ENCODE measurements at places on chromosomes 1 and 21. TPM values are rescaled to one million over a fixed set of nuclear protein-coding genes. Genes with fewer than 3 reads are reported as not detected.

The TMEM125 gene
- total RNA-seq: not detected

The ITLN2 gene
- total RNA-seq: not detected

The LCE3E gene
- total RNA-seq: not detected

The HOOK1 gene
- not detected for total RNA-seq

The UBXN10 gene
- not detected for total RNA-seq

The IFI44 gene
- 16.3 TPM for total RNA-seq

The CFHR1 gene
- not detected for total RNA-seq

The LRRC39 gene
- 3.5 TPM for total RNA-seq

The UMODL1 gene
- total RNA-seq: 2.5 TPM

The ATP5PO gene
- 310 TPM for total RNA-seq

The HHIPL2 gene
- not detected for total RNA-seq

- H3K27me3 ChIP-seq: no peaks in the 10 kb centered on the region
- DNase-seq: no peak
- peaks cover 48% of the 10 kb centered on the region for H3K4me1 ChIP-seq
- no peaks in the 10 kb centered on the region for H3K36me3 ChIP-seq
Measured at GRCh38 chr1:43992232-43992995, 1.0 kb downstream of the CCDC24 start.

DNA sequence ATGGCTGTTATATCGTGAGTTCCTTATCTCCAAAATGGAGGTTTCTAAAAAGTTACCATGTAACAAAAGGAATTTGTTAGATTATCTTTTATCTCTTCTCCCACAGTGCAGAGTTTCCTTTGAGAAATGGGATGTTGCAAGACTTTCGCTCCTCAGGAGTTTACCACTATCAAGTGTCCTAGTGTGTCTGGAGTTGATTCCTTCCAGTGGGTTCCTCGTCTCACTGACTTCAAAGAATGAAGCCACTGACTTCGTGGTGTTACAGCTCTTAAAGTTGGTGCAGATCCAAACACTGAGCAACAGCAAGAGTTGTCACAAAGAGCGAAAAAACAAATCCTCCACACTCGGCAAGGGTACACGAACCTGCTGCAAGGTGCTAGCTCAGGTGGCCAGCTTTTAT, 37.0 kb downstream of the SPAG17 start:
- no peak overlapping the region for H3K27ac ChIP-seq
- DNase-seq: no peak
- no peaks in the 10 kb centered on the region for H3K27me3 ChIP-seq
- no peaks in the 10 kb centered on the region for H3K4me1 ChIP-seq
- no peaks in the 10 kb centered on the region for H3K36me3 ChIP-seq
- no peak overlapping the region for H3K4me3 ChIP-seq

DNA sequence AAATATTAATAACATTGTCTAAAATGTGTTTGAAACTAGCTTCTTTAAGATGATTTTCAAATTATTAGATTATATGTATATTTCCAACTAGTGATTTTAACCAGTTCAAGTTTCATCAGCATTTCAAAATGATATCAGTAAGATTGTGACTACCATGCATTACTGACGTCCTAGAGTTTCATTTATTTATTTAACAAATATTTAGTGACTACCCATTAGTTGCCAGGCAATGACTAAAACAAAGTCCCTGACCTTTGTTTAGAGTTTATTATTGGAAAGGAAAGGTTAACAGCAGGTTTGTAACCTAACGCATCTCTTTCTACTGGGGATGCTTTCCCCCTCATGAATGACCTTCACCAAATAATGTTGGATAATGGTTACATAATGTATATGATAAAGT, 7.6 kb upstream of the C4BPB start:
- H3K36me3 ChIP-seq: no peaks in the 10 kb centered on the region
- no peak overlapping the region for H3K27ac ChIP-seq
- no peaks in the 10 kb centered on the region for H3K4me1 ChIP-seq

GRCh38 chr1:181508486-181509165, 25.3 kb downstream of the CACNA1E start:
- no peak overlapping the region for H3K27ac ChIP-seq
- no peak overlapping the region for H3K4me3 ChIP-seq
- H3K36me3 ChIP-seq: no peaks in the 10 kb centered on the region
- no peaks in the 10 kb centered on the region for H3K4me1 ChIP-seq
- no peak for DNase-seq
- no peaks in the 10 kb centered on the region for H3K27me3 ChIP-seq

DNA sequence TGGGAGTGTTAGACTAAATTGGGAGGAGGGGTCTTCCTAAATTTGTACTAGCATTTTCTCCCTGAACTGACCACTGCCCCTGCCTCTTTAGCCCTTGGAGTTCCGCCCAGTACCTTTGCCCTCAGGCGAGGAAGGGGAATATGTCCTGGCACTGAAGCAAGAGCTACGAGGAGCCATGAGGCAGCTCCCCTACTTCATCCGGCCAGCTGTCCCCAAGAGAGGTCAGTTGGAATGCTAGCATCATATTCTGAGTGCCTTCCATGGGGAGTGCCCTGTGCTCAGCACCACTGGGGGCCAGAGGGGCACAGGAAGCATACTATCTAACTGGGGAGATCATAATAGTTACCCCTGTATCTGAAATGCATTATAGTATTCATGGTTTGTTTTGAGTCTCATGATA, 10.7 kb downstream of the POLR3GL start:
- DNase-seq: no peak
- peaks cover 33% of the 10 kb centered on the region for H3K4me1 ChIP-seq
- no peak overlapping the region for H3K27ac ChIP-seq
- no peak overlapping the region for H3K4me3 ChIP-seq
- H3K36me3 ChIP-seq: no peaks in the 10 kb centered on the region
- no peaks in the 10 kb centered on the region for H3K27me3 ChIP-seq

DNA sequence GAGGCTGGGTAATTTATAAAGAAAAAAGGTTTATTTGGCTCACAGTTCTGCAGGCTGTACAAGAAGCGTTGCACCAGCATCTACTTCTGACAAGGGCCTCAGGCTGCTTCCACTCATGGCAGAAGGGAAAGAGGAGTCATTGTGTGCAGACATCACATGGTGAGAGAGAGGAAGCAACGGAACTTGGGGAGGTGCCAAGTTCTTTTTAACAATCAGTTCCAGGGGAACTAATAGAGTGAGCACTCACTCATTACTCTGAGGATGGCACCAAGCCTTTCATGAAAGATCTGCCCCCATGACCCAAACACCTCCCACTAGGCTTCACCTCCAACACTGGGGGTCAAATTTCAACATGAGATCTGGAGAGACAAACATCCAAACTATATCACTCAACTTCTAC, 77.2 kb downstream of the DDAH1 start:
- no peak overlapping the region for H3K4me3 ChIP-seq
- H3K4me1 ChIP-seq: no peaks in the 10 kb centered on the region
- H3K36me3 ChIP-seq: no peaks in the 10 kb centered on the region
- H3K27ac ChIP-seq: no peak overlapping the region

- no peaks in the 10 kb centered on the region for H3K36me3 ChIP-seq
- no peak for DNase-seq
- H3K27ac ChIP-seq: no peak overlapping the region
- H3K4me3 ChIP-seq: no peak overlapping the region
Measured at GRCh38 chr1:228935855-228936727, 200.8 kb downstream of the RHOU start.

- H3K4me1 ChIP-seq: no peaks in the 10 kb centered on the region
- peaks cover 64% of the 10 kb centered on the region for H3K36me3 ChIP-seq
- H3K27me3 ChIP-seq: no peaks in the 10 kb centered on the region
- no peak overlapping the region for H3K27ac ChIP-seq
- DNase-seq: no peak
Measured at GRCh38 chr1:169866577-169866976, 27.1 kb downstream of the SCYL3 start.

- no peaks in the 10 kb centered on the region for H3K4me1 ChIP-seq
- peaks cover 89% of the 10 kb centered on the region for H3K36me3 ChIP-seq
- H3K27me3 ChIP-seq: no peaks in the 10 kb centered on the region
- H3K27ac ChIP-seq: no peak overlapping the region
Measured at GRCh38 chr1:19096036-19096833, 113.8 kb downstream of the UBR4 start.

DNA sequence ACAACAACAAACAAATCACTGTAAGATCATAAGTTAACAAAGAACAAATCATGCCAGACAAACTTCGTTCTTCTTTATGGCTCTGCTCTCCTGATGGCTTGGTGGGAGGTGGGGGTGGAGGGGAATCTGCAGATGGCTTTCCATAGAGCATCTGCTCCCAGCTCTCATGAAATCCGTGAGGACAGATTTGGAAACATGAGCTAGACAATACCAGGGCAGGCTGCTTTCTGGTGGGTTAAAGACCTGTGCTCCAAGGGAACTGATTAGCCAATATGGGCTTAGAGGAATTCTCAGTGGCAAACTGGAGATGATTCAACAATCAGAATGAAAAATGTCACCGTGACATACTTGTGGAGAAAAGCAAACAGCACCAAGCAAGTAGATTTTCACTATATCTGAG, 69.4 kb upstream of the TLR5 start:
- no peak overlapping the region for H3K4me3 ChIP-seq
- H3K36me3 ChIP-seq: no peaks in the 10 kb centered on the region
- no peak for DNase-seq
- peaks cover 18% of the 10 kb centered on the region for H3K4me1 ChIP-seq
- no peak overlapping the region for H3K27ac ChIP-seq
- no peaks in the 10 kb centered on the region for H3K27me3 ChIP-seq

GRCh38 chr1:12532405-12533315, 85.3 kb downstream of the DHRS3 start:
- H3K4me1 ChIP-seq: no peaks in the 10 kb centered on the region
- DNase-seq: no peak
- no peak overlapping the region for H3K27ac ChIP-seq
- H3K36me3 ChIP-seq: no peaks in the 10 kb centered on the region
- no peaks in the 10 kb centered on the region for H3K27me3 ChIP-seq

- no peak overlapping the region for H3K4me3 ChIP-seq
- no peaks in the 10 kb centered on the region for H3K36me3 ChIP-seq
- no peak for DNase-seq
Measured at GRCh38 chr1:68384872-68385411, 64.8 kb downstream of the RPE65 start.

DNA sequence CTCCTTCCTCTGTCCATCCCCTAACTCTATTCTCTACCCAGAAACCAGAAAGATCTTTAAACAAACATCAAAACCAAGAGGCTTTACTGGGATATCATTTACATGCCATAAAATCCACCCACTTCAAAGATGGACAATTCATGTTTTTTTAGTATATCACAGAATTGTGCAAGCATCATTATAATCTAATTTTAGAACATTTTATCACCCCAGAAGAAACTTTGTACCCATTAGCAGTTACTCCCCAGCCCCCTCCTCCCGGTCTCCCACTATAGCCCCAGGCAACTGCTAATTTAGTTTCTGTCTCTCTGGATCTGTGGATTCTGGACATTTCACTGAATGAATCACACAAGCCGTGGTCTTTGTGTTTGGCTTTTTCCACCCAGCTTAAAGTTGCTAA, 4.8 kb upstream of the SELENON start:
- H3K27me3 ChIP-seq: no peaks in the 10 kb centered on the region
- no peak for DNase-seq
- no peak overlapping the region for H3K27ac ChIP-seq
- H3K4me3 ChIP-seq: no peak overlapping the region

- no peaks in the 10 kb centered on the region for H3K27me3 ChIP-seq
- no peaks in the 10 kb centered on the region for H3K36me3 ChIP-seq
- DNase-seq: peak; percentile 91
- no peak within 1 kb of the TSS for H3K27ac ChIP-seq
- peak within 1 kb of the TSS; percentile 60 for H3K4me3 ChIP-seq
Measured at GRCh38 chr1:40665335-40666171, at the start of gene RIMS3. TSS of gene RIMS3 (minus strand) at chr1:40665682. CDS start at chr1:40641925, 23,757 bp downstream.
